Right cardiac atrium (tissue), 5 donors: ENCODE measurements at places on chromosomes 5 and 9.

DNA sequence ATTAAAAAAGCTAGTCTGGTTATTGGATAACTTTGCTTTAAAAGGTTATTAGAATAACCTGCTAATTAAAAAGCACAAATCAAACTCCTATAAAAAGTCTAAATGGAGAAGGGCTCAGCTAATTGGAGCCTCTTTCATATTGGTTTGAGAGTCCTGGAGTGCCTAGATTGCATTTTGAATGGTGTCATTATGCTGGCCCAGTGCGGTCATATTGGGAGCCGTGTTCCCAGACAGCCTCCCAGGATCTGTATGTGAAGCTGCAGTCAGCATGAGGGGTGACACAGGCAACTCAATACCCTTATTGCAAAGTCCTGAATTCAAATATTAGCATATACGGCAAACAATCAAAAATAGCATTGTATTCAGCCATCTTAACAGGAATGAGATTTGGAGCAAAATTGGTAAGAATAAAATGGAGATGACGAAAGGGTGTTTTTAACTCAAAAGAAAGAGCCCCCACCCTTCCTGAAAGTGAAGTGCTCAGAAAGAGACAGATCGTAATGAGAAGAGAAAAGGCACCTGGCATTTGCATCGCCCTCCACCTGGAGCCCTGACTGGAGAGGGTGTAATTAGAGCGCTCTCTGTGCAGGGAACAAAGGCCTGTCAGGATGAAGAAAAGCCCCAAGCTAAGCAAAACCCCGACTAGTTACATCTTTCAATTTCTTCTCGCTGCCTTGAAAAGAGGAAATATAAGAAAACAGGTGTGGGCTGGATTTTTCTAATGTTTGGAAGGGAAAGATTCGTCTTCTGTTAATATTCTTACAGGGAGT lies 621.0 kb upstream of the ADAMTS16 start:
- DNase-seq, result no peak

DNA sequence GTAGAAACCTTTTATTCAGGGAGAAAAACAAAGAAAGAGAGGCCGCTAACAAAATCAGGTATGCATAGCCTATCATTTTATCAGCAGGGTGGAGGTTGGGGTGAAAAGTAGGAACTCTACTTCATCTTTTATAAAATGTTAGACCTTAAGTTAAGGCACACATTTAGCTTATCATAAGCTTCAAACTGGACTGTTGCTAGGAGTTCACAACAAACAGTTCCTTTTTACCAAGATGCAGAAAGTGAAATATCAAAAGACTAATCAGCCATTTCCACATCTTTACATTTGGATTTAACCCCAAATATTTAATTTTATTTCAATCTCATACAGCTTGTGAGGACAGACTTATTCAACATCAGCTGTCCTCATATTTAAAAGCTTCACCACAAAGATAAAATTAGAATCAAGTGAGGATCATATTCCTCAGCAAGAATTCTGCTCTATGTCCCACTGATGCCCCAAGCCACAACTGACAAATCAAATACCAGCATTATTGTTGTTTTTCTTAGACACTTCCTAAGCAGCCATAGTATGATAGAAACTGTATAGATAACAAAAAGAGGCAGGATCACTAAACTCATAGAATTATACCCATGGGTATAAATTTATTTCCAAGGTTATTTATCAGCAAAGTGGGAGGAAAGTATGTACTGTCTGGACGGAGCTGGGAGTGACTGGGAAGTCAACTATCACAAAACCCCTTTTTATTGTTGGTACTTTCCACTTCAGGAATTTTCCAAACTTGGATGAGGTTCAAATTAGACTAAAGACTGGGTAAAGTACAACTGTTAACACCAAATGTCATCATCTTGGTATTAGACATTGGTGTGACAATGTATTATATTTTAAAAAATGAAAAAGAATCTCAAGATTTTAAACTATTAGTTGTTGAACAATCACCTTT lies 29.9 kb upstream of the MYOT start:
- DNase-seq, result no peak

- no peak for DNase-seq
Measured at GRCh38 chr5:92633875-92634487, 947.0 kb downstream of the NR2F1-AS1 start.

DNA sequence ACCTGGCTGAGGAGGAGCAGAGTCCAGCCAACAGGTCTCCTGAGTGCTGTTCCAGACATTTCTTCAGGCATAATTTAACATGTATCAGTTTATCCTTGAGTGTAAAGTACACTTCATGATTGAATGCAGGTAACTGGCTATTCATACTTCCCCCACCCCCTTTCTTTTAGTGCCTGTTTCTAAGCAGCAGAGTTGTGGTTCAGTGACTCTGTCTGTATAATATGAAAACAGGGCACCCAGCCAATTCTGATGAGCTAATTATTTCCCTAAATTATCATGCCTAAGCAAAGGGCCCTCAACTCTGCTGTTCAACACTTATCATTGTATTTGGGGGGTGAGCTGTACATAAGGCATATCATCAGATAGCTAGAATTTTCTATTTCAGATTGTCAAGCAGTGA lies 51.9 kb upstream of the ZSWIM6 start:
- DNase-seq, result no peak

- DNase-seq, result no peak
Measured at GRCh38 chr5:144028636-144029035, 141.8 kb downstream of the YIPF5 start.

- no peak for DNase-seq
Measured at GRCh38 chr9:87441251-87441650, 56.4 kb upstream of the DAPK1 start.

DNA sequence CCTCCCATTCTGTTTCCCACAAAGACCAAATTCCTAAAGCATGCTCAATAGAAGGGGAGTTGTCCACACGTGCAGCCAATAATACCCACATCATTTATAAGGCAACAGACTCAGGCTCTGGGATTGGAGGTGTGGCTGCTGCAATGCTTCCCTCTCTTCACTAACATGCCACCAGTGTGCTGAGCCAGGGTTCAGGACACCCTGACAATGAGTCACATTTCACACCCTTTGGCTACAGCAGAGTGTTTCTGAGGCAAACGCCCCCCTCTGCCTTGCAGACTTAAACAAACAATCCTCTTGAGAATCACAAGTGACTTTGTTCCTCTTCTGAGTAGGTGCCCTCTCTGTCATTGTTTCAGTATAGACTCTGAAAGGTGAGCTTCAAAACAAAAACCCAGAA lies 189.3 kb upstream of the TLE4 start:
- no peak for DNase-seq

GRCh38 chr9:2907411-2907810 lies 63.5 kb upstream of the PUM3 start:
- no peak for DNase-seq

DNA sequence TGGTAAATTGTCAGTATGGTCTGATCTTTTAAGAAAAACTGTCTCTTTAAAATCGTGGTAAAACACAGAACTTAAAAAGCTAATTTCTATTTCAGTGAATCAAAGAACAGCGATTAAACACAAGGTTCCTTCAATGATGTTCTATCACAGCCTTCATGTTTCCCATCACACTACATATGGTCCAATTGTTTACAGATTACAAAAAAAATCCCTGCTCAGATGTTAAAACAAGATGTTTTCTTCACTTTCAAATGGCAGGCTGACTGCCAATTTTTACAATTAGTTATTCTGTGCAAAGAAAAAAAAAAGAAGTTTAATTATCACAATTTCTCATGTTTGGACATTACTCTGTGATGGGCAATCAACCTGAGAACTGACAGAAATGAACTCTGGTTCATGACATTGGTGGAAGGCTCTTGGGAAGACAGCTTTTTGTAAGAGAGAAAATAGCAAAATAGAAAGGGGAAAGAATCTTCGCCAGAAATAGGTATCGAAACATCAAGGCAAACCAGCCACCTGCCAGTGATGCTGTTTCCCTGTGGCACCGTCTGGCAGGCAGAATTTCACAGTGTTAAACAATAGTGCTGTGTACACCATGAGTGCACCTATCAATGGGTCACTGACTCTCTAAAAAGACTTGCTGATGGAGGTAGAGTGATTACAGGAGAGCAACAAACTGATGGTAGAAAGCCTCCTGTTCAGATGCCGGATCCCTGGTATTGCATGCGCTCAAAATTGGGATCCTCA lies 1020.0 kb upstream of the ARRDC3 start:
- no peak for DNase-seq

DNA sequence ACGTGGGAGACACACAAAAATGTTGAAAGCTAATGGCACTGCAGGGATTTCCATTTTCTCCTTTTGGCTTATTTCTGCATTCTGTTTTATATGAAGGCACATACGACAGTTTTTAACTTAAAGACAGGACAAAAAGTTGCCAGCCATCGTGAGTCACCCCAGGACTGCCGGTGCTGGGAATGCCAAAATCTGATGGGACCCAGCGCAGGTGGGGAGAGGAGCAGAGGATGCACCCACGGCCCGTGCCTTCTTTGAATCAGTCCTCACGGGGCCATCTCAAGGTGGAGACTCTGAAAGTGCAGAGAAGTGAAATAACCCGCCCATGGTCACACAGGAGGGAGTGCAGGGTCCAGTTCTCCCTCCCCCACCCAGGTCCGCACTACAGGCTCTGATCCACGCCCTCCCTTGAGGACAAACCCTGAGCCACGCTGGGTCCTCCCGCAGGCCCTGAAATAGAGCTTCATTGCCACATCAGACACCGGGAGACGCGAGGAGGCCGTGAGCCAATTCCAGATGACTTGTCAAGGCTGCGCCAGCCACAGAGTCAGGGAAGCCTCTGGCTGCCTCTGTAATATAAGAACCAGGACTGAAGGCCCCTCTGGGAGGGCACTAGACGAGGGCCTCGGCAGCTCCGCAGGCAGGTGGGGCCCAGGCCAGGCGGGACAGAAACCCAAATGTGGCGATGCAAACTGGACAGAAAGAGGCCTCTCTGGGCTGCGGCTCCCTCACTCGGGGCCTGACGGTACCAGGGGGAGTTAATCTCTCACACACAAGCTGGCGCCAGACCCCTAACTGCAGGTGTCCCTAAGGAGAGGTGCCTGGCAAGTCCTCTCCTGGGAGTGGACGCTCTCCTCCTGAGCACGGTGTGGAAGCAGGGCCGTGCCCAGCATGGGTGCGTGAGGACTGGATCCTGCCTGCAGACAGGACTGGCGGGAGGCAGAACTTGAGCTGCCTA lies 22.9 kb downstream of the ADAMTS2 start:
- DNase-seq, result peak; percentile 65
